ENCODE measurements at places on chromosomes 1 and 21.

DNA sequence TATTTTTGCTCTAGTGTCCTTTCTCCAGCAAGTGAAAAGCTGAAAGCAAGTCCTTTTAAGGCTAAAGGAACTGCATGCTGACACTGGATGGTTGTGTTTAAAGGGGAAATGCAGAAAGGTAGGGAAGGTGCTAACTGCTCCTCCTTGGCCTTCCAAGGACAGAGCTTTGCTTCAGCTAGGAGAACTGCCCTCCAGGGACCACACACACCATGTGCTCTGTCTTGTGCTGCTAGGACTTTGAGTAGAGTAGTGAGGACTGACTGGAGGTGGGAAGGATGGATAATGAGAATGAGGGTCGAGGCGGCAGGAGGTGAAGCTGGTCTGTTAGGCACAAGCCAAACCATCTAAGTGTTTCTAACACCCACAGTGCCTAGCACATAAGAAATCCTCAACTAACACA is 77.9 kb downstream of the WDR3 start:
- DNase-seq, result no peak

GRCh38 chr1:89994231-89994804 is 592 bp upstream of the ZNF326 start:
- peak; percentile 63 for DNase-seq

DNA sequence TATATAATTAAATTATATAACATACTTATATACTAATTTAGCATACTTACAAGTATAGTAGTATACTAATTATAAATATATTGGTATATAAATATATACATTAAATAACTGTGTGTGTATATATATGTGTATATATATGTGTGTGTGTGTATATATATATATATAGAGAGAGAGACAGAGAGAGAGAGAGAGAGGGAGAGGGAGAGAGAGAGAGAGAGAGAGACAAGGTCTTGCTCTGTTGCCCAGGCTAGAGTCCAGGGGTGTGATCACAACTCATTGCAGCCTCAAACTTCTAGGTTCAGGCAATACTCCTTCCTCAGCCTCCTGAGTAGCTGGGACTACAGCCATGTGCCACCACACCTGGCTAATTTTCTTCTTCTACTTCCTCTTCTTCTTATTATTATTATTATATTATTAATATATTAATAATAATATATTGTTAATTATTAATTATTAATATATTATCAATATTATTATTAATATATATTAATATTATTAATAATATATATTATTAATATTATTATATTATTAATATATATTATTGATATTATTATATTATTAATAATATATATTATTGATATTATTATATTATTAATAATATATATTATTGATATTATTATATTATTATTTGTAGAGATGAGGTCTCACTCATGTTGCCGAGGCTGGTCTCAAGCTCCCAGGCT is 185.5 kb downstream of the CRB1 start:
- DNase-seq, result no peak

- DNase-seq, result no peak
Measured at GRCh38 chr1:177341773-177342172, 171.0 kb downstream of the BRINP2 start.

- DNase-seq, result no peak
Measured at GRCh38 chr1:99979091-99979490, 9.3 kb downstream of the SLC35A3 start.

DNA sequence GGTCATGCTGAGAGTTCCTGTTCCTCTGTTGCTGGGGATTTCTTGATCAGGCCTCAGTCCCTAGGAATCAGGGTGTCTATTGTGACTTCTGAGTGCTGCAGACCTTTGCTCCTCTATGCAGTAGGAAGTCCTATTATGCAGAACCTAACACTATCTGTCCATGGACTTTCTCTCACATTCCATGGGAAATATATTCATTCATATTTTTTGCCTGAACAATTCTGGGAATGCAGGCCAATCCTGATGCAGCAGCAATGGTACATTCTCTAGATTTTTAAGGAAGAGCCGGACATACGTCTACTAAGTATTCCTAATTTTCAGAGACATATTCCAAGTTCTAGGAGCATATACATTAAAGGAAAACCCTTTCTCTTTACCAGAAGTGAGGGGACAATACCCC is 61.1 kb upstream of the C1orf87 start:
- no peak for DNase-seq

GRCh38 chr1:98739762-98740161 is 78.2 kb downstream of the SNX7 start:
- DNase-seq, result no peak

DNA sequence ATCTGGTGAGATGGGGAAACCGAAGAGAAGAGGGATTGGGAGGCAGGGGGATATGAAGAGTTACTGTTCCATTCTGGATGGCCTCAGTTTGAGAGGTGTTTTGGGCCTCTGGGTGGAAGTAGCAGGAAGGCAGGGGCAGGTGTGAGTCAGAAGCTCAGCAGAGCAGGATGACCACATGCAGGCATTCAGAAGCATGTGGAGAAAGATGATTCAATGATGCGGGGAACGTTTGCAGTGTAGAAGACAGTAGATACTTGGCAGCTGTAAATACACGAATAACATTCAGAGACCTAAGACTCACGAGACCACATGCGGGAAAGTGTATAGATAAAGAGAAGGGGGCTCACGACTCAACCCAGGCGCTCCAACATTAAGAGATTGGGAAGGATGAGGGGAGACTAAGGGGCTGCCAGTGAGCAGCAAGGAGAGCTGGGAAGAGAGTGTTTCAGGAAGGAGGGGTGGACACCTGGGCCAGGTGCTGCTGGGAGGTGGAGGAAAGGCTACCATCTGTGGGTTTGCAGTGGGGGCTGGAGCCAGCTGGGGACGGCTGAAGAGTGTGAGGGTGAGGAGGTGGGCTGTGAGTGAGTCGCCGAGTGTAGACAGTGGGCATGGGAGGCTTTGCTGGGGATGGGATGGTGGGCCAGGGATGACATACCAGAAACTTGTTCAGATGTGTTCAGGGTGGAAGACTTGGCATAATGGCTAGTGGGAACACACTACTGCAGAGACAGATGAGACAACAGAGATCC is 5.8 kb upstream of the EPS8L3 start:
- no peak for DNase-seq

DNA sequence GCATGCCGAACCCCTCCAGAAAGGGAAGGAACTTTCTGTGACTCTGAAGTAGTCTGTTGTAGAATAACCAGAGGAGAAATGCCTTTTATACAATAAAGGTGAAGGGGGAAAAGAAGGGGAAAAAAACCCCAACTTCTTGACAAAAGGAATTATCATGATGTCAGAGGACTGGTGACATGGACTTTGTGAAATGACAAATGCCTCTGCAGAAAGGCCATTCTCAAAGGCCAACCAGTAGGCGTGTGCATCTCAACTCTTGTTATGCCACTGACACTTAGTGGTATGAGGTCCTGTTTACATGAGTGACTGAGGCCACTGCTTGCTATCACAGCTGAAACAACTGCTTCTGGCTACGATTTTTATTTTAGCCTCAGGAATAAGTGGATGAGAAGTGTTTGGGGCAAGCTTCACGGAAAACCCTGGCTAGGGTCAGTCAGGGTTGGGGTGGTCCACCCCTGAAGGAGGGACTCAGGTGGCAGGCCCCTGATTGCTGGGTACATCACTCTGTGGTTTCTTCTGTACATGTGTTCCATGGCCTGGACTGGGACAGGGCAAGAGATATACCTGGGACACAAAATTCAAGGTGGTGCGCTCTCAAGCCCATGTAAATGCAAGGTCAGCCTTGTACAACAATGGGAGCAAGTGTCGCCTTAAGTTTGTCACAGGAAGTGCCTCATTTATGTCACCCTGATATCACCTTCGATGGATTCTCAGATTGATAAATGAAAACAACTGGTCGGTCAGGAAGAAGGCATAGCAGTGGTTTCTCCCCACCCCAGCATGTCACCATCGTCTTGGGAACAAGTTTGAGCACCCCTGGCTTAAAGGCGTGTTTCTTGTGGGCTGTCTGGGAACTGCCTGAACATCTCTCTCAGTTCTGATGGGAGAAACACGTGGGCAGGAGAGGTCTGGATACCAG is 12.4 kb downstream of the RUNX1 start:
- DNase-seq, result no peak

DNA sequence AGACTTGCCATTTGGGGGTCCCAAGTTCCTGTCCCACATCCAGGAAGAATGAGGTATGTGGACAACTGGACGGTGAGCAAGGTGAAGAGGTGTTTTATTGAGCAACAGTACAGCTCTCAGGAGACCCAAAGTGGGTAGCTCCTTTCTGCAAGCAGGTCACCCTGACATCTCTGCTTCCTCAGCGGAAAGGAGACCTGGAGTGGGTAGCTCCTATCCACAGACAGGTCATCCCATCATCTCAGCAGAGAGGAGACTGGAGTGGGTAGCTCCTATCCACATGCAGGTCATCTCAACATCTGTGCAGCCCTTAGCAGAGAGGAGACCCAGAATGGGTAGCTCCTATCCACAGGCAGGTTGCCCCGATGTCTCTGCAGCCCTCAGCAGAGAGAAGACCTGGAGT is 13.8 kb upstream of the FNBP1L start:
- DNase-seq, result no peak

- no peak for DNase-seq
Measured at GRCh38 chr1:75745276-75745675, 20.8 kb downstream of the ACADM start.

GRCh38 chr1:87400813-87401212 is 72.1 kb downstream of the LMO4 start:
- DNase-seq, result no peak

DNA sequence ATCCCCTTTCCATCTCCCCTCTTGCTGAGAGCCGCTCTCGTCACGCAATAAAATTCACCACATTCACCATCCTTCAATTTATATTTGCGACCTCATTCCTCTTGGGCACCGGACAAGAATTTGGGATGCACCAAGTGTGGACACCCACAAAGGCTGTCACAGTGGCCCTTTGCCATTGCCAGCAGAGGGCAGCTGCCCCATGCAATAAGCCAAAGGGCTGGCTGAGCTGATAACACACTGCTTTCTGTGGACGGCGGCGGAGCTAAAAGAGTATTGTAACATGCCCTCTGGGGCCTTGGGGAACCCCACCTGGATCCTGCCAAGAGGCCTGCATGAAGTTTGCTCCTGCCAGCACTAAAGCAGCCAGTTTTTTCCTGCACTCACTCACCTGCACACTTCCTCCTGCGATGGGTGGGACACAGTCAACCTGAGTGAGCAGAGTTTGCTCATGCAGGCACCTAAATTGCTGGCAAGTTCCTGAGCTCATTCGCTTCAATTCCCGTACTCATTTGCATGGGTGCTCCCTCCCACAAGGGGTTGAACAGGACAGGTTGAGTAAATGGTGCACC is 792.3 kb upstream of the ADAMTS5 start:
- DNase-seq, result no peak

DNA sequence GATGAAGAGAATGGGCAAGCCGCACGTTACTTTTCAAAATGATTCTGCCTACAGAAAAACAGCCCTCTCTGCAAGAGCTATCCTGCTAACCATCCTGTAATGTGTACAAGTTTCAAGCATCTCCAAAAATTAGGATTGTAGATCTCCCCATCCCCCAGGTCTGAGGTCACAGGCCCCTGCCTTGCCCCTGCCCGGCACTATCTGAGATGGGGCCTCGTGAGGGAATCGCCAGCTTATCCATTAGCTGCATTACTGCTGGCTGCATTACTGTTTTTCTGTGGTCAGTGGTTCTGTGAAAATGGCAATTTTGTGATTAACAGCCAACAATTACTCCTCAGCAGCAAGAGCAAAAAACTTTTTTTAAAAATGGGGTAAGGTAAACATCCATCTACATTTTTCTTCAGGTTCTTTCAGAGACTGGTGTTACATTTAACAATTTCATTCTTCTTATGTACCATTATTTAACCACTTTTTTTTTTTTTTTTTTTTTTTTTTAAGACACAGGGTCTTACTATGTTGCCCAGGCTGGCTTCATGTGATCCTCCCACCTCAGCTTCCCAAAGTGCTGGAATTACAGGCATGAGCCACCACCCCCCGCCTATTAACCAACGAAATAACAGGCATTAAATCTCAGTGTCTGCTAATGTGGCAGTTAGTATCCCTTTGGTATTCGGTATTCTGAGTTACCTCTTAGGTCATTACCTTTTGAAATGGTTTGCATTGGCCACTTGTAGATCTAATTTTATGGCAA is 83.8 kb downstream of the MRPL37 start:
- DNase-seq, result no peak

GRCh38 chr1:65063025-65063424 is 85.0 kb upstream of the AK4 start:
- DNase-seq, result no peak

DNA sequence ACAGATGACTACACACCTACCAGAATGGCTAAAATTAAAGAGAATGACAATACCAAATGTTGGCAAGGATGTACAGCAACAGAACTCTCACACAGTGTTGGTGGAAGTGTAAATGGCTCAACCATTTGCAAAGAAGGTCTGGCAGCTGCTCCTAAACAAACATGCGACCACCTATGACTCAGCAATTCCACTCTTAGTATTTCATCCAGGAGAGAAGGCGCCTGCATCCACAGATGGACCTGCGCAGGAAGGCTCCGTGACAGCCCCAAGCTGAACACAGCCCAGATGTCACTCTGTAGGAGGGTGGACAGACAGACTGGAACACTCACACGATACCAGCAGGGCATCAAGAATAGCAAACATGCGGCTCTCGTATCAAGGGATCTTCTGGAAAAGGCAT is 6.7 kb downstream of the PTTG1IP start:
- no peak for DNase-seq

Measured in psoas muscle (tissue), 8 donors.